Activated T-cell treated with anti-CD3 and anti-CD28 coated beads, Interleukin-2, amount 50 U/mL, for 72 hours (primary cell): ENCODE measurements at places on chromosomes 2 and 18. TPM values are rescaled to one million over a fixed set of nuclear protein-coding genes. Genes with fewer than 3 reads are reported as not detected.

Gene TBR1
- 0.02 TPM for total RNA-seq

Gene ZBTB7C
- 0.05 TPM for total RNA-seq

Gene SIX3
- not detected for total RNA-seq

Gene PHLPP1
- total RNA-seq = 6.3 TPM

Gene ANXA4
- total RNA-seq = 30.2 TPM

Gene CTAGE1
- total RNA-seq = not detected

Gene VWC2L
- total RNA-seq = not detected

DNA sequence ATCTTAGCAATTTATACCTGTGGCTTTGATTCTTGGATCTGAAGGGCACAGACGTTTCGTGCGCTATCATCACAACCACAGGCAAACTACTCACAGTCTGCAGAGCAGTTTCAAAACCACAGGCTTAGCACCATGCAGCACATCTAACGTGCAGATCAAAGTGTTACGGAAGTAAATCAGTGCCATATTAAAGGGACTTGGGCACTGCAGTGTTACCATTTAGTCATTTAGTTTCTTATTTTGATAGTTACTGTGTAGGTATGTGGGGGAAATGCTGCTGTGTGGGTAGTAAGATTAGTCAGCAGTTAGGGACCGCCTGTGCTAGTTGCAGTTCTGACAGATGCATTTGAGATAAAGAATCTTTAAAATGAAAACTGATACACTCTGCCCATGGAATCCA, 384.0 kb downstream of the NBAS start:
- peaks cover 61% of the 10 kb centered on the region for H3K4me1 ChIP-seq
- peak overlapping the region; percentile 81 for H3K4me3 ChIP-seq
- H3K27me3 ChIP-seq = peaks cover 53% of the 10 kb centered on the region

GRCh38 chr2:75007819-75008218, 49.4 kb downstream of the POLE4 start:
- H3K36me3 ChIP-seq = no peaks in the 10 kb centered on the region
- H3K27ac ChIP-seq = no peak overlapping the region
- DNase-seq = no peak
- no peaks in the 10 kb centered on the region for H3K4me1 ChIP-seq

GRCh38 chr18:35463827-35464226, 33.9 kb downstream of the INO80C start:
- H3K27ac ChIP-seq = no peak overlapping the region
- H3K4me3 ChIP-seq = no peak overlapping the region
- no peaks in the 10 kb centered on the region for H3K36me3 ChIP-seq
- DNase-seq = no peak

DNA sequence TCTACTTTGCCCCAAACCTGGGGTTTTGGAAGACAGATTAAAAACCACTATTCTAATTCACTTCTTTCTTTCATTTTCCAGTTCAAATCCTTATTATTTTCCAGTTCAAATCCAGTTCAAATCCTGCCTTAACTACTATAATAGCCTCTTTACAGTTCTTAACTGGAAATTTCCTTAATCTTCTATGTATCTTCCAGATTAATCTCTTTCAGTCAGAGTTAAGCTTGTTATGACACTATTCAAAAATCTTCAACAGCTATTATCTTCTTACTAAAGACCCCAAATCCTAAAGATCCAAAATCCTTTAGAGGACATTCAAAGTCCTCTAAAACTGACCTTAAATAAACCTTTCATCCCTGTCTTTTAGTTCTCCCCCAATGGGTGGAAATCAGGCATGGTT, 30.1 kb downstream of the EIF2AK3 start:
- no peak for DNase-seq
- H3K4me3 ChIP-seq = no peak overlapping the region
- H3K27me3 ChIP-seq = no peaks in the 10 kb centered on the region
- H3K27ac ChIP-seq = peak overlapping the region; percentile 11
- H3K4me1 ChIP-seq = peaks cover 18% of the 10 kb centered on the region

DNA sequence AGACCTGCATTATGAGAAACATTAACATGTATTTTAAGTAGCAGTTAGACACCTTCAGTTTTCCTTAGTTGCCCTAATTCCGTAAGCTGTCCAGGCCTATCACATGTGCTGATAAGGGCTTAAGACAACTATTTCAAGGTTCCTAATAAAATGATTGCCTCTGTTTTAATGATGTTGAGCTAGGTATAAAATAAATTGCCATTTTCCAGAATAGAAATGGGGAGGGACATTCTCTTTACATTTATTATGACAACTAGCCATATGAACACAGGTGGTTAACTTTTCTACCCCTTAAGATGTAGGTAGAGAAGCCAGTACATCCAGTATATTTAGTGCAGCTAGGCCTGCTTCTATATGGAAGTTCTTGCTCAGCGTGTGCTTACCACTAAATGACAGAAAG, 65.9 kb downstream of the SOCS6 start:
- no peak overlapping the region for H3K27ac ChIP-seq
- no peak overlapping the region for H3K4me3 ChIP-seq
- no peaks in the 10 kb centered on the region for H3K27me3 ChIP-seq
- no peak for DNase-seq
- no peaks in the 10 kb centered on the region for H3K4me1 ChIP-seq

- H3K36me3 ChIP-seq = no peaks in the 10 kb centered on the region
These were observed 157.8 kb downstream of the SEPTIN10 start for GRCh38 chr2:109455731-109456691.

GRCh38 chr2:224038049-224038829, 847 bp downstream of the SERPINE2 start:
- H3K27ac ChIP-seq = peak overlapping the region; percentile 47
- H3K4me1 ChIP-seq = peaks cover 36% of the 10 kb centered on the region
- H3K27me3 ChIP-seq = peaks cover 40% of the 10 kb centered on the region
- H3K4me3 ChIP-seq = peak overlapping the region; percentile 93
- no peaks in the 10 kb centered on the region for H3K36me3 ChIP-seq

DNA sequence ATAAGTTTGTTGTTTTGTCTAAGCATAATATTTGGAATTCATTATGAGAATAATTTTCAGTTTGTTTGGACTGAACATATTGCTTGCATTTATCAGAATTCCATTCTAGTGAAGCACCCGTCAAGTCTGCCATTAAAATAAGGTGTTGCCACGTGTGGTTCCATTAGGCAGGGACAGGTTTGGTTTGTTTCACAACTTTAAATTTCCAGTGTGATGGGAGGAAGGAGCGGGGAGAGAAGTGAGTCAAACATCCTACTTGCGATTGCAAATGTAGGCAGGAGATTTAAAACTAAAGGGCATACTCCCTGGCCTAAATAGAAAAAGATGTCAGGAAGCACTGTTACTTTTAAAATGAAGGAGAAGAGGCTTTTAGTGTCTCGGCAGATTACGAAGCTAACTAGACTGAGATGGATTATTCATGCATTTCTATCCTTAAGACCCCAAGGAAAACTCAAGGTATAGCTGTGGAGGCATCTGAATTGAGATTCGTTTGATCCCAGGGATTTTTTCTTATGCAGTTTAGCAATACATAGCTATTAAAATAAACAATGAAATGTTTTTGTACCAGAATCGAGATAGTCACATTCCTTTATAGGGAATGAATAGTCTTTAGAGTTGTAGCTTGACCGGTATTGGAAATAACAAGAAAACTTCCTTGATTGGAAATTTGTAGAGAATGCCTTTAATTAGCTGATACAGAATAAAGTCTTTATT, 19.8 kb downstream of the GRHL1 start:
- DNase-seq = no peak
- no peak overlapping the region for H3K4me3 ChIP-seq
- H3K4me1 ChIP-seq = peaks cover 43% of the 10 kb centered on the region
- H3K27ac ChIP-seq = no peak overlapping the region

- H3K27me3 ChIP-seq = no peaks in the 10 kb centered on the region
- no peak for DNase-seq
- no peak overlapping the region for H3K27ac ChIP-seq
- peaks cover 4% of the 10 kb centered on the region for H3K36me3 ChIP-seq
These were observed 38.0 kb downstream of the ACTR2 start for GRCh38 chr2:65265671-65266045.

DNA sequence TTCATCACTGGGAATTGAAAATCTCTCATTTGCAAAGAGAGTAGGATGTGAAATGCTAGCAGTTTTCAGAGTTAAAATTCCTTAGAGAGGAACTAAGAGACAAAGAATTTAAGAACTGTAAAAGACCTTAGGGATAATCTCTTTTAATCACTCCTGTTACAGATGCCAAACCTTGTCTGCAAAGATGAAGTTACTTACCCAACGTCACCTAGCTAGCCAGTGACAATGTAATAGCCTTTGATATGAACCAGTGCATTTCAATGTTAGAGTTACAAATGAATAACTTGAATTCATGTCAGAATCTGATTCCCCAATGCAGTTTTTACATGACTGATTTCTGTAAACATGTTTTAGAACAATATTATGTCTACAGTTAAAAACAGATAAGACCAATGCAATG, 190.1 kb downstream of the LRP1B start:
- H3K4me3 ChIP-seq = no peak overlapping the region
- H3K36me3 ChIP-seq = no peaks in the 10 kb centered on the region
- H3K27me3 ChIP-seq = no peaks in the 10 kb centered on the region
- H3K27ac ChIP-seq = no peak overlapping the region
- H3K4me1 ChIP-seq = no peaks in the 10 kb centered on the region

- no peak overlapping the region for H3K27ac ChIP-seq
- H3K27me3 ChIP-seq = no peaks in the 10 kb centered on the region
- DNase-seq = no peak
- peaks cover 8% of the 10 kb centered on the region for H3K4me1 ChIP-seq
- no peak overlapping the region for H3K4me3 ChIP-seq
These were observed 124.8 kb upstream of the B3GNT2 start for GRCh38 chr2:62071126-62071598.

GRCh38 chr2:128416109-128416785, 97.6 kb upstream of the HS6ST1 start:
- H3K36me3 ChIP-seq = peaks cover 2% of the 10 kb centered on the region
- no peak overlapping the region for H3K4me3 ChIP-seq
- H3K4me1 ChIP-seq = no peaks in the 10 kb centered on the region
- no peak overlapping the region for H3K27ac ChIP-seq
- peaks cover 6% of the 10 kb centered on the region for H3K27me3 ChIP-seq

- no peaks in the 10 kb centered on the region for H3K27me3 ChIP-seq
- H3K36me3 ChIP-seq = no peaks in the 10 kb centered on the region
- DNase-seq = no peak
- no peak overlapping the region for H3K4me3 ChIP-seq
- no peaks in the 10 kb centered on the region for H3K4me1 ChIP-seq
These were observed 35.0 kb downstream of the GLI2 start for GRCh38 chr2:120770641-120771040.

- H3K27ac ChIP-seq = no peak overlapping the region
- H3K4me1 ChIP-seq = no peaks in the 10 kb centered on the region
- DNase-seq = peak; percentile 15
- no peaks in the 10 kb centered on the region for H3K36me3 ChIP-seq
- H3K4me3 ChIP-seq = no peak overlapping the region
These were observed 246.3 kb downstream of the SUCLG1 start for GRCh38 chr2:84212611-84213314.
